Activated T-helper 17 cell treated with anti-CD3 and anti-CD28 coated beads, Interleukin-2, amount 50 U/mL, for 72 hours (primary cell): ENCODE measurements at places on chromosomes 7 and 10.

- no peak for ATAC-seq
Observed at GRCh38 chr10:51861731-51862130, 162.3 kb upstream of the CSTF2T start.

- ATAC-seq: no peak
Observed at GRCh38 chr7:86972072-86972471, 87.4 kb downstream of the ELAPOR2 start.

GRCh38 chr7:106987777-106988176 is 56.7 kb upstream of the PRKAR2B start:
- ATAC-seq: no peak

DNA sequence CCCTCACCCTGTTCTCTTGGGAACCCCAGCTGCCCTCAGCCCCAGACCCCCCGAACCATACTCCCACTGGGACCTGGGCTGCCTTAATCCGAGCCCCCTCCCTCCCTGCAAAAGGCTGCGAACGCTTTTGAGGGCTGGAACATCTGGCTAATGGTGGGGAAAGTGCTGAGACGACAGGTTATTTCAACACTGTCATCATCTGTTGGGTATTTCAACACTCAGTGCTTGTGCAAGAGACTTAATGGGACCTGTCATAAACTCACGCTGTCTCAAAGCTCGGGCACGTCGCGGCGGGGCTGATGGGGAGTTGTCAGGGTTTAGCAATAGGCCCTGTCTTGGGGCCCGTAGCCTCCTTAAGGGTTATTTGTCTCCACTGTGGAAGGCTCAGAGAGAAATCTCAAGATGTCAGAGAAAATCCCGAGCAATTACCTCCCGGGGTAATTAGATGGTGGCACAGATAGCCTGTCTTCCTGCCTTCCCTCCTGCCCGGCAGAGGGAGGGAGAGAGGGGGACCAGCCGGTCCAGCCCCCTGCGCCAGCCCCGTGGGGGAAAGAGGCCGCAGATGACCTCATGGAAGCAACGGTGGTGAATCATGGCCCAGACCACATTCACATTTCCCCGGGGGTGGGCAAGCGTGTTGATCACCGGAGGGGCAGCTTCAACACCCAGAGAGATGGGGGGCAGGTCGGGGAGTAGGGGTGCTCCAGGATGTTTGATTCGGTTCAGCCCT is 88.7 kb upstream of the MYL10 start:
- ATAC-seq: no peak

- no peak for ATAC-seq
Observed at GRCh38 chr10:114068054-114068707, 24.5 kb downstream of the ADRB1 start.

GRCh38 chr10:8248868-8249267 is 194.4 kb downstream of the GATA3 start:
- ATAC-seq: no peak

DNA sequence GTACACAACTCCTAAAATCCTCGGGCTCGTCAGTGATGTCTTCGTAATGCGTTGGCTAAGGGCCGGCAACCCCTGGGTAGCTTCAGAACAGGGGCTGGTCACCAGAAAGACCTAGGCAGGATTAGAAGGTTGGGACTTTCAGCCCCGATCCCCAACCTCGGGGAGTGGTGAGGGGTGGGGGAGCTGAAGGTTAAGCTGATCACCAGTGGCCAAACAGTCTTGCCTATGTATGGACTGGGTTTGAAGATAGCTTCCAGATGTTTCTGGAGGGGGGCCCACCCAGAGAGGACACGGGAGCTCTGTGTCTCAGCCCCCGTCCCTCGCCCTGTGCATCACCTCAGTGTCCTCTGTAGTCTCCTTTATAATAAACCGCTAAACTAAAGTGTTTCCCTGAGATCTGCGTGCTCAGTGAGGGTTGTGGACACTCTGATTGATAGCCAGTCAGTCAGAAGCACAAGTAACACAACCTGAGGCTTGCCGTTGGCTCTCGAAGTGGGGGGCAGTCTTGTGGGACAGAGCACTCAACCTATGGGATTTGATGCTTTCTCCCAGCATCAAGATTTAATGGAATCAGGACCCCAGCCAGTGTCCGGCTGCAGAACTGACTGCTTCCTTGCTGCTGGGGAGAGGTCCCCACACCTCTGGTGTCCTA is 10.0 kb downstream of the PPP2R2D start:
- no peak for ATAC-seq

DNA sequence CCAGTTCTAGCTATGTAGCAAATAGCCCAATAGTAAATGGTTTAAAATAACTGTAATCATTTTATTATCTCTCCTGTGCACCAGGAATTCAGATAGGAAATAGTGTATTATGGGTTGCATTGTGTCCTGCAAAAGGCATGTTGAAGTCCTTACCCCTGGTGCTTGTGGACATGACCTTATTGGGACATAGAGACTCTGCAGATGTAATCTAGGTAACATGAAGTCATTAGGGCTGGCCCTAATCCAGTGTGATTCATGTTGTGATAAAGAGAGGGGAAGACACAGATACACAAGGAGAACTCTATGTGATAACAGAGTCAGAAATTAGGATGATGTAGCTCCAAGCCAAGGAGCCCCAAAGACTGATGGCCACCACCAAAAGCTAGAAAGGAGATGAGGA is 462.8 kb downstream of the GALNT17 start:
- no peak for ATAC-seq

GRCh38 chr10:13704964-13705363 is 118.2 kb downstream of the PRPF18 start:
- ATAC-seq: no peak

DNA sequence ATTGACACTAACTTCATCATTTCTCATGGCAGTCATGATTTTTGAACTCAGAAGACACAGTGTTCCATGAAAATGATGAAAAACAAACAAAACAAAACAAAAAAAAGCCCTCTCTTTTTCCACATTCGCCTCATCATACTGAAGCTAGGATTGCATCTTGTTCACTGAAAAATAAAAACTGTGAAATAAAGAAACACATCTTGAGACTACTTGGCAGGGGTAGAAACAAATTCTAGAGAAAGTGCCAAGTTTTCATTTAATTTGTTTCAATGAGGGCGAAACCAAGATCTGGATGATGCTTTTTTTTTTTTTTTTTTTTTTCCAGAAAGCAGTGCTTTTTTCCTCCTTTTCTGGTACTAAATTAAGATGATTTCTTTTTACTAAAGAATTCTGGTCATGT is 350.4 kb upstream of the ETV1 start:
- no peak for ATAC-seq

- peak; percentile 52 for ATAC-seq
Observed at GRCh38 chr7:2209146-2209960, 23.4 kb downstream of the MAD1L1 start.

DNA sequence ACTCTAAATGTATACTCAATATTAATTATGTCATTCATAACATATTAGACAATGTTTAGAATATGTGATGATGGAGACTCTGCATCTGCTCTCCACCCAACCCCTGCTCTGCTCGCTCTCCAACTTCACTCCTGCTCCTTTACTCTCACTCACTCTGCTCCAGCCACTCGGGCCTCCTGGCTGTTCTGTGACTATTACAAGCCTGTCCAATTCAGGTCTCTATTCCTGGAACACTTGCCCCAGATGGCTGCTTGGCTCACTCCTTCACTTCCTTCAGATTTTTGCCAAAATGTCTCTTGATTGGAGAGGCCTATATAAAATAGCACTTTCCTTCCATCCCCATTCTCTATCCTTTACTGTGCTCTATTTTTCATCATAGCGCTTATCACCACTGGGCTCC is 84.8 kb downstream of the HBP1 start:
- no peak for ATAC-seq

GRCh38 chr10:16612115-16612980 is 90.7 kb upstream of the C1QL3 start:
- no peak for ATAC-seq

DNA sequence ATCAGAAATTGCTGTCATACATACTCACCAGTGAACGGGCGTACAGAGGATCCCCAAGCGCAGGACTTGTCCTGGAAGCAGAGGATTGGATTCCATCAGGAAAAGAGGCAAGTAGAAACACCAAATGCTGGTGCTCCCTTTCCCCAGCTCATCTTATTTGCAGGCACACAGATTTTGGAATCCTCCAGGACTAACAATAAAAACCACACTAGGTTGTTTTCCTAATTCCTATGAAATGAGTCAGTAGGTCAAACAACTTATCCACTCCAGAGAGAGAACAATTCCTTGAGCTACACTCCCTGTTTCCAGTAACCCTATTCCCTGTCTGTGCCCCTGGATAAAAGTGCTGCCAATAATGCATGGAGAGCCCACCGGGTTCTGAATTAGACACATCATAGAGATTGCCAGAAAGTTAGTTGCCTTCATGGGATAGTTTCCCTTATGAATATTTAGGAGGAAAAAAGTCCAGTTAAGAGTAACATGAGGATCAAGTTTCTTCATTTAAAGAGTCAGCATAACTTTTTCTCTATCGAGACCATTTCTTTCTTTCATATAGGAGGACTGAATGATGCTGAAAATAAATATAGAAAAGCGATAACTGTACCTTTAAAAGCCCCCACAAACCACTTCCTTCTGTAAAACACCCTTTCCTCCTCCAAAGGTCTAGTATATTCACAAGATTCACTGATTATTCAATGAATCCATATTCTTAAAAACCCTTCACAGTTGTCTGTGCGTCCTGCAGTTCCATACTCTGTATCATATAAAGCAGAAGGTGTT is 178.3 kb upstream of the KLF14 start:
- ATAC-seq: no peak

GRCh38 chr10:59362144-59362958 is at the start of gene FAM13C:
Gene FAM13C, minus strand, starts transcription at chr10:59362549. Its CDS starts 89 bp downstream, at chr10:59362460.
- ATAC-seq: peak; percentile 57

DNA sequence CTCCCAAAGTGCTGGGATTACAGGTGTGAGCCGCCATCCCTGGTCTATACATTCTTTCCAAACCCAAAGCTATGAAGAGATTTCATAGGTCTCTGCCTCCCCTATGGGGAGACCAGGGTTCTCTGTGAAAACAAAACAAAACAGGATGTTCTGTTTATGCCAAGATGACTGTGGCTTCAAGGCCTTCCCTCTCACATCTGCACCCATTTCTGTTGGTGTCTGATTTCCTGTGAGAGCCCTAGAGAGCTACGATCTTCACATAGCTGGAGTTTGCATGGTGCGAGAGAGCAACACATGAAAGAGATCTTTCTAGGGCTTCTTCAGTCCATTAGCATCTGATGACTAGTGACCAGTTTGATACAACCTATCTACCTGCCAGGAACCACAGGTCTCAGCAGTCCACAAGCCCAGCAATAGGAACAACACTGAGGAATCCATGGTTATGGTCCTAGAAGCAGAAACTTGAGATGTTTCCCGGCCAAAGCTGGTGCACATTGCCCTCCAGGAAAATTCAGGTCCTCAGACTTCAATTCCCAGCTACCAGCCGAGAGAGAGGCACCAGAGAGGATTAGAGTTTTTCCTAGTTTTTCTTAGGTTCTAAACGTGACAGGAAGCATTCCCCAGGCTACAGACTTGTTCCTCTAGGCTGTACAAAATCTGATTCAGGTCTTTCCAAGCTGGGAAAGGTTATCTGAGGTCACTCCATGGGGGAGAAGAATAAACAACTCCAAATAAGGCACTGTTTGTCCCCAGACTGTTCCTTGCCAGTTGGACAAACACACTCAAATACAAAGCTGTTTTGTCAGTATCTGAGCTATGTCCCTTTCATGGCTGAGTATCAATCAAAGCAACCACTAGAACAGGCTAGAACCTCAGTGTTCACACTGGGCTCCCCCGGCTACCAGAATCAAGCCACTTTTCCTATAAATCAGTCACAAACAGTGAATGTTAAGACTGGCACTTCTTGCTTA is 259.7 kb downstream of the CALN1 start:
- no peak for ATAC-seq

DNA sequence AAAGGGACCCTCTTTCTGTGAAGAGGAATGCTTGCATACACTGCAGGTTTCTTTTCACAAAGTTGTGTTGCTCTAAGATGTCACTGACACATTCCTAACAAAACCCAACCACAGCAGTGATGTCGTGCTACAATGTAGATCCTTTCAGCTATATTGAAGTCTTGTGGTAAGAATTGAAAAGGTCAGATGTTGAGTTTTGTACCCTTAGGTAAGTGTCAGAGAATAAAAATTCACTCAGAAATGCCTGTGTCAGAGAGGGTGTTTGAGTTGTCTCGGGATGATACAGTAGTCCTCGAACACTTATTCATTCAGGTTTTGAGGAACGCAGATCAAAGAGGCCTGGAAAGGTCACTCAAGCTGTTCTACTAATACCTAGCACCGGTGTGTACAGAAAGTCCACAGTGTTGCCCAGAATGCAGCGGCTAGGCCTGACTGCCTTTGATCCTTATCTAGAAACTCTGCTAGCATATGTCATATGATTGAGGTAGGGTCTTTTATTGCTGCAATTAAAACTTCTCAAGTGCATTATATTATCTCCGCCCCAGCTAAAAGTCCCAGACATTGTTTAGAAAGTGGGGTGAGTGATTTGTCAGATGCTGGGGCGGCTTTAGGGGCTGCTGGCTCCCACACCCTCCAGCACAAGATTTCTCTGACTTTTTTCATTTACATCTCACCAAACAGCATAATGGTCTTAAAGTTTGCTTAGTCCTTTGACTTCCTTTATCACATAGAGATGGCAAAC is 26.0 kb downstream of the RNF32 start:
- peak; percentile 19 for ATAC-seq

DNA sequence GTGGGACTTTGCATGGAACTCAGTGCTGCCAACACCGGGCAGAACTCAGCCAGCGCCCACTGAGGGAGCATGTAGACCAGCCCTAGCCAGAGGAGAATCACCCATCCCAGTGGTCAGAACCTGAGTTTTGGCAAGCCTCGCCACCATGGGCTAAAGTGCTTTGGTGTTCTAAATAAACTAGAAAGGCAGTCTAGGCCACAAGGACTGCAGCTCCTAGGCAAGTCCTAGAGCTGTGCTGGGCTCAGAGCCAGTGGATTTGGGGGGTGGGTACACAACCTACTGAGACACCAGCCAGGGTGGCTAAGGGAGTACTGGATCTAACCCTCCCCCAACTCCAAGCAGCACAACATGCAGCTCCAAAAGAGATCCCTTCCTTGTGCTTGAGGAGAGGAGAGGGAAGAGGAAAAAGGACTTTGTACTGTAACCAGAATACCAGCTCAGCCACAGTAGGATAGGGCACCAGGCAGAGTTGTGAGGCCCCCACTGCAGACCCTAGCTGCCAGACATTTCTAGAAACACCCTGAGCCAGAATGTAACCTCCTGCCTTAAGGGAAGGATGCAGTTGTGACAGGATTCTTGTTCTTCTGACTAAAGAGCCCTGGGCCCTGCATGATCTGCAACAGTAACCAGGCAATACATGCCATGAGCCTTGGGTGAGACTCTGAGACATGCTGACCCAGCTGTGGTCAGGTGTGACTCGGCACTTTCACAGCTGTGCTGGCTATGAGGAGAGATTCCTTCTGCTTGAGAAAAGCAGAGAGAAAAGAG is 24.4 kb downstream of the GSDME start:
- ATAC-seq: peak; percentile 34

DNA sequence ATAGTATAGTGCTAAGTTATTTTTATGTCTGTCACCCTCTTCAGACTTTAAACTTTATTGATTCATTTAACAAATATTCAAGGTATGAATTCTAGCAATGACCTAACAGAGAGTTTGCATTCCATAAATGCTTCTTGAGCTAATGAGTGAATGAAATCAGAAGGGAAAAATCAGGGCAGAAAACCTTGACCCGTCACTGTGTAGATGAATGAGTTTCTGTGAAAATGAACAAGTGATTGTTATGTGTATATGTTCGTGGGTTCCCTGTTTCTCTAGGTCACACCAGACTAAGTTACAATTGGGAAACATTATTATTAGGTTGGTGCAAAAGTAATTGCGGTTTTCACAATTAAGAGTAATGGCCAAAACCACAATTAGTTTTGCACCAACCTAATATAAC is 30.1 kb downstream of the APBB1IP start:
- ATAC-seq: no peak
